B cell (primary cell): ENCODE measurements at places on chromosomes 2 and 18. TPM values are rescaled to one million over a fixed set of nuclear protein-coding genes. Genes with fewer than 3 reads are reported as not detected.

The LRRC30 gene
- not detected in 2 replicates for total RNA-seq

The SERTAD2 gene
- 49.5 and 51.2 TPM in 2 replicates for total RNA-seq

The TMEM198 gene
- 0.39 TPM in 1 of 2 replicates, not detected in the other for total RNA-seq

The C2orf80 gene
- not detected in 2 replicates for total RNA-seq

The FOXI3 gene
- total RNA-seq: not detected in 2 replicates

The CAPN14 gene
- total RNA-seq: 6.0 and 7.8 TPM in 2 replicates

The LRRTM1 gene
- total RNA-seq: not detected in 2 replicates

The RAB6C gene
- total RNA-seq: not detected in 2 replicates
